ENCODE measurements at places on chromosomes 1 and 21.
A peak's percentile ranks its signal among the peaks of the same experiment; 100 is the strongest.

DNA sequence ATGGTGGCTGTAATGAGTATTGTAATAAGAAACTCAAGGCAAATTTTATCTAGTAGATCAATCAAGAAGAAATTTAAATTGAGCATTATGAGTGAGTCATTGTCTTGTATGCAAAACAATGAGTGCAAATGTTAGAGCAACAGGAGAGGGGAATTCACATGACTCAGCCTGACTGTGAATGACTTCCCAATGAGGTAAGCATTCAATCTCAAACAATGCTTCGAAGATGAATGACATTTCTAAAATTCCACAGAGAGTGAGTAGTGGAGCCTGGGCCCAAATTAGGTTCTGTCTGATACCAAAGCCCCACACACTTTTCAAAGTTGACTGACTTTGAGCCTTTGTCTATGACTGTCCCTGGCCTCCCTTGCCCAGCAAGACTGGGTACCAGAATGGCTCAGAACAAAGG lies 738.0 kb downstream of the PTPRU start:
- no peak for DNase-seq

GRCh38 chr1:58857680-58858673 lies 74.1 kb upstream of the JUN start:
- no peak for DNase-seq

GRCh38 chr1:200290010-200290685 lies 119.7 kb downstream of the ZNF281 start:
- no peak for DNase-seq

DNA sequence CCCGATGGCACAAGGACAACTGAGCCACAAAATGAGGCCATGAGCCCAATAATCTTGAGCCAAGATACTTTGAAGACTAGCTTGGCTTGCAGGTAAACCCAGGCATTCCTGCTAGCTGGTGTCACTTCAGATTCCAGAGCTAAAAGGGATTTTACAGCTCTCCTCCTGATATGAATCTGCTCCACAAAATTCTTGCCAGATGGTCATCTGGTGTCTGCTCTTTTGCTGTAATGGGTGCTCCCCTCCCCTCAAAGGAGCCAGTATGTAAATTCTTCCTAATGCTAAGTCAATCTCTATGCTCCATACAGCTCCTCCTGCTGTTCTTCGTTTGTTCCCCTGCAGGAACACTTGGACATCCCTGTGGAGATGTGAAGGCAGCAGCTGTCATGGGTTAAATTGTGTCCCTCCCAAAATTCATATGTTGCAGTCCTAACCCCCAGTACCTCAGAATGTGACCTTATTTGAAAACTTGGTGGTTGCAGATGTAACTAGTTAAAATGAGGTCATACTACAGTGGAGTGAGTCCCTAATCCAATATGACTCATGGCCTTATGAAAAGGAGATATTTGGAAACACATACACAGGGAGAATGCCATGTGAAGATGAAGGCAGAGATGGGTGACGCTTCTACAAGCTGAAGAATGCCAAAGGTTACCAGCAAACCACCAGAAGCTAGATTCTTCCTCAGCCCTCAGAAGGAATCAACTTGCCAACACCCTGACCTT lies 180.6 kb upstream of the PALMD start:
- DNase-seq: no peak

DNA sequence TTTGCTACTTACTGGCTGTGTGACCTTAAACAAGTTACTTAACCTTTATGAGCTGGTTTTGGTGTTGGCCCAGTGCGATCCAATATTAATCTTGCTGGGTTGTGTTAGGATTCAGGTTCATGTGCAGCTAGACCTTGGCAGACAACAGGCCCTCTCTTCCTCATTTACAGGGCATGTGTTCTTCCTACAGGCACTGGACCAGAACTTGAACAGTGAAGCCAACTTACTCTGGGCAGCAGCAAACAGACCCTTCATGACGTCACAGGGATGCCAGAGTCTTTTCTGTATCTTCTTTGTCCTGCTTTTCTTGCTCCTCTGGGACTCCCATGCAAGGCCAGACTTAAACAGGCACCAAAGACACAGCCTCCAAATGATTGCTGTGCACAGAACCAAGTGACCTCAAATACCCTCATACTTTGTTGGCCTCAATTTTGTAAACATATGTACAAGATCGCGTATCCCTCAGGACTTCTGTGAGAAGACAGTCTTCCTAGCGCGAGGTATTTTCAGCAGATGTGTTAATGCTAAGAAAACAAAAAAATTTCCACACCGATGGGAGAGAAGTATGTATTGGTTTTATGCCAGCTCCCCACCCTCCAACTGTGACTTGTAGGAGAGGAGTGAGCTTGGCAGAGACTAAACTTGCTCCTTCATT lies 73.7 kb downstream of the URB2 start:
- DNase-seq: no peak

DNA sequence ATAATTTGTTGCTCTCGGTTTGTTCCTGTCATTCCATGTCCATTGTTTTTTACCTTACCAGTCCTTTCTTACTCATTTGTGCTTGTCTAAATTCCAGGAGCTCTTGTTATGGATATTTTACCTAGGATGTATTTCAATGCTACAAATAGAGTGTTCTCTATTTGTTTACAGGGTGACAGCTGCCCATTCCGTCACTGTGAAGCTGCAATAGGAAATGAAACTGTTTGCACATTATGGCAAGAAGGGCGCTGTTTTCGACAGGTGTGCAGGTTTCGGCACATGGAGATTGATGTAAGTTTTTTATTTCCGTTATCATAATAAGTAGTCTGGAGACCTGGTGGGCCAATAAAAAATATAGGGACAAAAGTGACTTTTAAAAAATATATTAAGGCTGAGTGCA lies 23.0 kb downstream of the ZBED6 start:
- DNase-seq: no peak

DNA sequence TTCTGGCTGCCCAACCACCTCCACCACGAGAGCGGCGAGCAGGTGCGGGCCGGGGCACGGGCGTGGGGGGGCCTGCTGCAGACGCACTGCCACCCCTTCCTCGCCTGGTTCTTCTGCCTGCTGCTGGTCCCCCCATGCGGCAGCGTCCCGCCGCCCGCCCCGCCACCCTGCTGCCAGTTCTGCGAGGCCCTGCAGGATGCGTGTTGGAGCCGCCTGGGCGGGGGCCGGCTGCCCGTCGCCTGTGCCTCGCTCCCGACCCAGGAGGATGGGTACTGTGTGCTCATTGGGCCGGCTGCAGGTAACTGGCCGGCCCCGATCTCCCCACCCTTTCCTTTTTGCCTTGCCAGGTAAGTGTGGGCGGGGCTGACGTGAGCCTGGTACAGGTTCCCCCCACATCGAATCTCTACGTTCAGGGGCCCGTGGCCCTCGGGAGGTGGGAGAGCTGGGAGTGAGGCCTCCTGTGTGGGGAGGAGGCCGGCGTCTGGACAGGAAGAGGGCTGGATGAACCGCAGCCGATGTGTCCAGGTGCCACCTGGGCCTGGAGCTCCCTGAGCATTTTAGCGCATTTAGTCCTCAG lies 51.7 kb downstream of the COL18A1 start:
- no peak for DNase-seq

GRCh38 chr1:55355549-55355948 lies 140.4 kb upstream of the USP24 start:
- no peak for DNase-seq

DNA sequence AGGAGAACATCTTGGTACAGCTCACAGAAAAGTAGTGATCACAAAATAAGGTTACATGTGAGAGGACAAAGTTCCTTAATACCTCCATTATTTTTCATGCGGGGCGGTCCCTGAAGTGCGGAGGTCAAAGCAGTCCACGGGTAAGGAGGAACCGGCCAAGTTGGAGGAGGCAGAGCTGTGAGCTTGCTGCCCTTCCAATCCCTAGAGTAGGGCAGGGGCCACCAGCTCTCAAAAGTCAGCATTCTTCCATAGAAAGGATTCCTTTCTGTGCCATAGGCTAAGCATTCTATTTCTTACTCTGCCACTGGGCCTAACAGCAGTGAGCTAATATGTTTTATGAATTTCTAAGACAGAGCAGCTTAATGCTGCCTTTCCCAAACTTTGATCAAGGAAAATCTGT lies 50.9 kb upstream of the USP1 start:
- DNase-seq: no peak

DNA sequence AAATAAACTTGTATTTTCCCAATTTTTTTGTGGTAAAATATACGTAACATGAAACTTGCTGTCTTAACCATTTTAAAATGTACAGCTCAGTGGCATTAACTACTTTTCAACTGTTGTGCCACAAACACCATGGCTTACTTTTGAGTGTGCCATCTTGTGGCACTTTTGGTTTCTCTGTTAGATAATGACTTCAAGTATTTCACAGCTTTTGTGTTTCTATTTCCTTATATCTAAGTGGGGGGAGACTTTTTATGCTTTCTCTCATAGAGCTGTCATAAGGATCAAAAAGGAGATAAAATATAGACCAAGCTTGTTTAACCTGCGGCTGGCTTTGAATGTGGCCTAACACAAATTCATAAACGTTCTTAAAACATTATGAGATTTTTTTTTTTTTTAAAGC lies 44.3 kb downstream of the CDC14A start:
- DNase-seq: no peak

- peak; percentile 80 for DNase-seq
These were observed 21.4 kb downstream of the SLC2A7 start for GRCh38 chr1:9004700-9005394.

- no peak for DNase-seq
These were observed 34.2 kb downstream of the AHDC1 start for GRCh38 chr1:27569506-27570291.

DNA sequence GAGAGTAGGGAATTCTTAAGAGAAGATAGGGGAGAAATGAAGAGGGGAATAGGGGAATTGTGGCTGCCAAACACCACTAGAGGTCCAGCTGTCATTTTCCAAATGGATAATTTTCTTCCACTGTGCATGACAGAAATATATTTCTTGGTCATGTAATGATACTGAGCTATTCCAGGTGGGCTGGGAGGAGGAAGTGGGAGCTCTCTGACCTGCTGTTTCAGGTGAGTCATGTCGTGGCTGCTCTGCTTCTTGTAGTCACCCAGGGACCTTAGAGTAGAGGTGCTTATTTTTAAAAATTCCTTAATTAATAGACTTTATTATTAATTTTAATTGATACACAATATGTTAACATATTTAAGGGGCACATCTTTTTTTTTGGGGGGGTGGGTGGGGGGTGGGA lies 11.9 kb downstream of the PDE4B start:
- no peak for DNase-seq

DNA sequence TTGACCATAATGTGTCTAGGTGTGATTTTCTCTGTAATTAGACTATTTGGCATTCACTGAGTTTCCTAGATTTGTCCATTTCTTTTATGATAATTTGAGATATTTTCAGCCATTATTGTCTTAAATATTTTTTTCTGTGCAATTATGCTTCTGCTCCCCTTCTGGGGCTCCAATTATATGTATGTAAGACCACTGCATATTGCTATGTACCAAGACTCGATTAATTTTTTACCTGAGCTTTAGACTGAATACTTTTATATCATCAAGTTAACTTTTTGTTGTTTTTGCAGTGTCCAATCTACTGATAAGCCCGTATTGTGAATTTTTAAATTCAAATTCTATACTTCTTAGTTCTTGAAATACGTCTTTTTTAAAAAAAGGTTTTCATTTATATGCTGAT lies 5.1 kb upstream of the TAF1A start:
- no peak for DNase-seq

DNA sequence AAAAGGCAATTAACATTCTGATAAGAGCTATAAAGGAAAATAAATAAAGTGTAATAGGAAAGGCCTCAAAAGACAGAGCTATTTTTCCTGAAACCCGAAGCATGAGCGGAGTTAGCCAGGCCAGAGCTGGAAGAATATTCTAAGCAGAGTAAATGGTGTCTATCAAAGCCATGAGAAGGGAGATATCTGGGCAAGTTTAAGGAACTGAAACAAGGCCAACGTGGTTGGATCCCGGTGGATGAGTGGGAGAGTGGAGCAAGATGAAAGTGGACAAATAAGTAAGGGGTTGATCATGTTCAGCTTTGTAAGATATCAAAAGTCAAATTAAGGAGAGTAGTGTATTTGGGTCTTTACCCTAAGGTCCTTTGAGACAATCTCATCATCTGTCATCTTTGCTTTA lies 234.0 kb downstream of the TM2D1 start:
- DNase-seq: no peak

DNA sequence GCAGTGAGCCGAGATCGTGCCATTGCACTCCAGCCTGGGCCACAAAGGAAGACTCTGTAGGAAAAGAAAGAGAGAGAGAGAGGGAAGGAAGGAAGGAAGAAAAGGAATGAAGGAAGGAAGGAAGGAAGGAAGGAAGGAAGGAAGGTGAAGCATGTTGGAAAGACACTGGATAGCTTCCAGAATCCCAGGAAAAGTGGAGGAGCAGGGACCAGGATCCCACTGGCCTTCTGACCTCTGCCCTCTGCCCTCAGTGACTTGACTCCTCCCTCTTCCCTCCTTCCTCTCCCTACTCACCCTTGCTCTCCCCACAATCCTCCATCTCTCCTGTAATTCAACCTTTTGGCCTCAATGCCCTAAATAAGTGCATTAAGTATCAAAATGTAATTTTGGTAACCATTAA lies 4.1 kb upstream of the UTS2 start:
- DNase-seq: no peak

DNA sequence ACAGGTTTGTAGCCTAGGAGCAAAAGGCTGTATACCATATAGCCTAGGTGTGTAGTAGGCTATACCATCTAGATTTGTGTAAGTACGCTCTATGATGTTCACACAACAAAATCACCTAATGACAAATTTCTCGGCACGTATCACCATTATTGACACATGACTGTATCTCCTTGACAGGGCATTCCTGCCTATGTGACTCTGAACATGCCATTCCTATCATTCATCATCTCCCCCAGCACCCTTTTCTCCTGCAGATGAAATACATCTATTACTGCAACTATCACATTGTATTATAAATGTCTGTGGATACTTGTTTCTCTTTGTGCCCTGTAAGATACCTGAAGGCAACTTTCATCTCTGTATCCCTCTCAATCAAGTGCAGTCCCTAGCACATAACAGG lies 29.9 kb downstream of the TP53BP2 start:
- DNase-seq: no peak

DNA sequence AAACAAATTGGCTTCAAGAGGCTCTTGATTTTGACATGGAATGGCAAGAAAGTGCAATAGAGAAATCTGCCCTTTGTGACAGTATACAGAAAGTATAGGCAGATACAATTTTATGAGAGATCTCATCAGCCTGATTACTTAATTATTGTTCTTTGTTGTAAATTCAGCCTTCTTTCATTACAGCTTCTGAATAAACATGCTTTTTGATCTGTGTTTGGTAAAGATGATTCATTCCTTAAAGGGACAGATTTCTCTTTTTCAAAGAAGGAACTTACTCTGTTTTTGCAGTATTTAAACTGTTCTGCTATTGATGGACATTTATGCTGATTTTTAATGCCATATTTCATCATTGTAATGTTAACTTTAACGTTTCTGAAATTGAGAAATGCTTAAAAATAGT lies 13.7 kb upstream of the MPC2 start:
- DNase-seq: no peak
